ENCODE measurements at places on chromosomes 3 and 15. TPM values are rescaled to one million over a fixed set of nuclear protein-coding genes. Genes with fewer than 3 reads are reported as not detected.

- no peaks in the 10 kb centered on the region for H3K27me3 ChIP-seq
- peaks cover 6% of the 10 kb centered on the region for H3K4me1 ChIP-seq
- H3K4me3 ChIP-seq = no peak overlapping the region
- H3K27ac ChIP-seq = no peak overlapping the region
- no peak for DNase-seq
Measured at GRCh38 chr3:11558918-11559815, 84.5 kb downstream of the VGLL4 start.

DNA sequence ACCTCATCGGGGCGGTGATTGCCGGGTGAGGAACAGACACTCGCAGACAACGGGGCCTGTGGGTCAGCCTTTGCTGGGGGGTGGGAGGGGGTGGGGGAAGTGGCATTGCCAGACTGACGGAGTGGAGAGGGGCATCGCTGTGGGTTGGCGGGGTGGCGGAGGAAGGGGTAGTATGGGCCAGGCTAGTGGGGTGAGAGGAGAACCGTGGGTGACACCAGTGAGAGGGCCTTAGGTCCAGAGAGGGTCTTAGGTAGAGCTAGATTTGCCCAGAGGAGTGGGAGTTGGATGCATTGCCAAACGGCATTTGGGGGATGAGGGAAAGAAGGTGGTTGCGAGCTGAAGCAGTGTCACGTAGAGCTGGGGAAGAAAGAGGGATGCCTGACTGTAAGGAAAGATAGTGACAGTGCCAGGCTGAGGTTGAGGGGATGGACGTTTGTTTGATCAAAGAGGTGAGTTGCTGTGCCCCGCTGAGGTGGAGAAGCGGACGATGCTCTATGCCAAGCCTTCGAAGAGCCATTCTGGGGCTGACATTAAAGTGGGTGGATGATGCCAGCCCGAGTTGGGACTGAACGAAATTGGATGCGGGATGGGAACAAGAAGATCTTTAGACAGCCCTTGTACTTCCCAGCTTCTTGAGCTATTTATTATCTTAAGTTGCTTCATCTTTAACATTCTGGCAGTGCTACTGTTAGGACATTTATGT is 572 bp downstream of the DNAJB11 start:
- H3K27ac ChIP-seq = peak overlapping the region; percentile 97
- H3K27me3 ChIP-seq = no peaks in the 10 kb centered on the region
- DNase-seq = no peak

- no peak for DNase-seq
- peaks cover 32% of the 10 kb centered on the region for H3K36me3 ChIP-seq
- H3K27me3 ChIP-seq = no peaks in the 10 kb centered on the region
- H3K4me3 ChIP-seq = no peak overlapping the region
- no peaks in the 10 kb centered on the region for H3K4me1 ChIP-seq
Measured at GRCh38 chr15:52196891-52197290, 5.7 kb upstream of the GNB5 start.

- H3K4me1 ChIP-seq = no peaks in the 10 kb centered on the region
- no peak for DNase-seq
- no peak overlapping the region for H3K27ac ChIP-seq
- H3K4me3 ChIP-seq = no peak overlapping the region
Measured at GRCh38 chr3:133695560-133696171, 33.9 kb upstream of the TOPBP1 start.

DNA sequence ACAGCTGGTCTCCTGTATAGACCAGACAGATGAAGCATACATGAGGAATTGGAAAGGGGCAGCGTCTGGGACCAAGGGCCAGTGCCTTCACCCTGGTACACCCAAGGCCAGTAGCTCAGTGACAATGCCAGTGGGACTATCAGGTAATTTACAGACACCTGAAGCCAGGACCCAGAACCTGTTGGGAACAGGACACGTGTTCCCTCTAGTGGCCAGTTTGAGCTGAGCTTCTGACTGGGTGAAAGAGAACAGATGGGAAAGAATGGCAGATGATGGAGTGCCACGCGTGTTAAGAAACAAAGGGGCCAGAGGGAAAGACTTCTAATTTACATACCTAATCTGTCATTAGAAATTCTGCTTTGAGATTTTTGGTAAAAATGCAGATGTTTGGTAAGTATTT is 5.1 kb upstream of the SLC25A38 start:
- H3K4me3 ChIP-seq = no peak overlapping the region
- DNase-seq = peak; percentile 67
- no peak overlapping the region for H3K27ac ChIP-seq
- peaks cover 2% of the 10 kb centered on the region for H3K4me1 ChIP-seq
- no peaks in the 10 kb centered on the region for H3K36me3 ChIP-seq

GRCh38 chr3:120597445-120598049 is 1.4 kb downstream of the NDUFB4 start:
- peaks cover 5% of the 10 kb centered on the region for H3K27me3 ChIP-seq
- peaks cover 16% of the 10 kb centered on the region for H3K36me3 ChIP-seq
- peaks cover 5% of the 10 kb centered on the region for H3K4me1 ChIP-seq
- no peak for DNase-seq
- H3K4me3 ChIP-seq = peak overlapping the region; percentile 92

The GCSAM gene
- 0.29 TPM for total RNA-seq

The CCDC54 gene
- not detected for total RNA-seq

The CATSPER2 gene
- total RNA-seq = 7.0 TPM

The C3orf49 gene
- not detected for total RNA-seq

The CADPS gene
- not detected for total RNA-seq

The NR1I2 gene
- total RNA-seq = not detected

The ISLR2 gene
- total RNA-seq = not detected

All from MCF 10A (cell line).